ENCODE measurements at places on chromosomes 7 and 10.

GRCh38 chr7:158584407-158584806 is 3.2 kb downstream of the PTPRN2 start:
- no peak for DNase-seq

DNA sequence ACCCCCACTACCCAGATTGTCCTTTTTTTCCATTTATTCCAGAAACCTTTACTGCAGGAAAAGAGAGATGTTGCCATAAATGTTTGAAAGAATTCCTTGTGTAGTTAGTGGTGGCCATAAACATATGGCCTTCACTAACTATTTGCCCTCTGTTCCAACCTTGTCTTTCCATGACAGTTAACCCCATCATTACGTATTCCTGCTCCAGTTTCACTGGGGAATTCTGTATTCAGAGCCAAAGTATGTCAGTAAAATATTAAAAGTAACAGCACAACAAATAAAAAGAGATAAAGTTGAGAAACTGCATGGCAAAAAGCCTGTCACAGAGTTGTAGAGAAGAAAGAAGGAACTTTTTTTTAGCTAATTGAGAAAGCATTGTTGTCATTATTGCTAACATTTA is 261.3 kb downstream of the BICC1 start:
- no peak for DNase-seq

DNA sequence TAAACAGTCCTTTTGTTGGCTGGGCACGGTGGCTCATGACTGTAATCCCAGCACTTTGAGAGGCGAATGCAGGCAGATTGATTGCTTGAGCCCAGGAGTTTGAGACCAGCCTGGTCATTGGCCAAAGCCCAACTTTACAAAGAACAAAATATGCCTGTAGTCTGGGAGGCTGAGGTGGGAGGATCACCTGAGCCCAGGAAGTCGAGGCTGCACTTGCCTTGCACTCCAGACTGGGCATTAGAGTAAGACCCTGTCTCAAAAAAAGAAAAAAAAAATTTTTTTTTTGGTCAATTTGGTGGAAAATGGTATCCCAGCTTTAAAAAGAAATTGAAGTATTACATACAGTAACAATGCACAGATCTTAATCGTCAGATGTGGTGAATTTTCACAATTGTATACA is 4.8 kb downstream of the GLRX3 start:
- no peak for DNase-seq

GRCh38 chr10:109934958-109935793 is 11.9 kb upstream of the XPNPEP1 start:
- no peak for DNase-seq

DNA sequence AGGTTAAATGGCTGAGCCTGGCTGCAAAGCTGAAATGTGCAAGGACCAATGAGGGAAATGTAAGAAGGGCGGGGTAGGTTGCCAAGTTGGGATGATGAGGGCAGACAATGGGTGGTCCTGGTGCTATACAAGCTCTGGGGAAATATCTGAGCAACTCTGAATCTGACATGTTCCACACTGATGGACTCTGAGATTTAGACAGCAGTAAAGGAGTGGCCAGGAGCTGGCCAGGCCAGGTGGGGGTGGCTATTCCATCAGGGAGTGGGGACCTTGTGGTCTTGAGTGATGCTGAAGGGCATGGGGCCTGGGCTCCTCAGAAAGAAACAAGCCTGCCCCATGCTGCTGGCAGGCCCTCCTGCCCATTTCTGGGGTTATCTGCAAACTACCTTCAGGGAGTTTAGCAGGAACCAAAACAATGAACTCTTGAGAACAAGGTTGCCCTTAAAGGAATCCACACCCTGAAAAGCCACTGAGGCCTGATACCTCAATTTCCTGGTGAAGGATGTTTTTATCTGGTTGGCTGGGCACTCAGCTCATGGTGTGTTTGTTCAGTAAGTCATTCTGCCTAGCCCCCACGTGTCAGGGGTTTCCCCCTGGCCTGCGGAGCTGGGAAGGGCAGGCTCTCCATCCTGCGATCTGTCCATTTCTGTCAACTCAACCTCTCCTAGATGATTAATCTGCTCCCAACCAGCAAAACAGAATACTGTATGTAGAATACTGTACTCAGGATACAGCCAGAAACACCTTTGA is 143.3 kb upstream of the TNS3 start:
- DNase-seq, result no peak

DNA sequence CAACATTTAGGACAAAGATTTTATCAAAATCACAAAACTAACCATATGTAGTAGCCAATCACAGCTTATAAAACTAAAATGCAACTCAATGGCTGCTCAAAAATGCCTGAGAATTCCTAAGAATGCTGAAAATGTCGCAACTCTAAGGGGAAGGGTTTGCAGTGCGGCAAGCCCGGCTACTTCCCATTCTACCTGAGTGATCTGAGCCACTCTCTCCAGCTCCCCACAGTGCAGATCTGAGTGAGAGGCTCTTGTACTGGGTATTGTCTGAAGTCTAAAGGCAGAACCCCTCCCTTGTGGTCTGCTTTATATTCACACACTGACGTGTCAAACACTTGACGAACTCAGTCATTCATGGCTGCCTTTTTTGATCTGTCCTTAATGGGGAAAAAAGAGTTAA is 28.9 kb downstream of the RAB11FIP2 start:
- no peak for DNase-seq

DNA sequence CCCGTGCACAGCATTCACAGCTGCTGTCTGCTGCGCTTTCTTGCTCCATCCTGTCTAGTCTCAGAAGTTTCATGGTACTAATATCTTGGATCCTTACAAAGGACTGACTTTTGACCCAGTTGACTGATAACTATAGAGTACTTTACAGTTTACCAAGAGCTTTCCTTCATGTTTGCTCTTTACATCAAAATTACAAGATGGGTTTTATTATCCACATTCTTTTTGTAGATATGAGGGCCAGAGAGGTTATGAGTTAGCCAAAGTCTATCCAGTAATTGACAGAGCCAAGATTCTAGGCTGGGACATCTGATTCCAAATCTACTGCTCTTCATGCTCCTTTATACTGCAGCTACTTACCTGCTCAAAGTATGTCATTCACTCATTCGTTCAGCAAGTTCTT is 218.2 kb downstream of the AUTS2 start:
- no peak for DNase-seq

GRCh38 chr7:92781117-92781720 is 55.2 kb downstream of the CDK6 start:
- DNase-seq, result no peak

DNA sequence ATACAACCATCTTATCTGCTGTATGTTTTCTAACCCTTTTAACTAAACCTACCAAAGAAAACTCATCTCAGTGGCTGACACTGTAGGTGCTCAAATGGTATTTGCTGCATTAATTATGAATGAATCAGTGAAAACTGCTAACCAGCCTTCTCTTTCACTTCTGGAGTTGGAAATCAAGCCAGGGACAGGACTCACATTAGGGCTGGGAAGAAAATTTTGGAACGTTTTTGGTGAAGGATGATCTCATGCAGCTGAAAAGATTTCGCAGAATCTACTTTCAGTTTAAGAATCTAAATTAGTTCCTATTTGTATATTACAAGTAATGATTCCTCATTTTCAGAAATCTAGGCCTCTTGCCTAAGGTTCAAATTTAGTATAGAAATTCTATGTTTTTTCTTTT is 12.9 kb downstream of the MTPN start:
- DNase-seq, result no peak

GRCh38 chr7:118104812-118105441 is 79.0 kb upstream of the LSM8 start:
- DNase-seq, result peak; percentile 8

DNA sequence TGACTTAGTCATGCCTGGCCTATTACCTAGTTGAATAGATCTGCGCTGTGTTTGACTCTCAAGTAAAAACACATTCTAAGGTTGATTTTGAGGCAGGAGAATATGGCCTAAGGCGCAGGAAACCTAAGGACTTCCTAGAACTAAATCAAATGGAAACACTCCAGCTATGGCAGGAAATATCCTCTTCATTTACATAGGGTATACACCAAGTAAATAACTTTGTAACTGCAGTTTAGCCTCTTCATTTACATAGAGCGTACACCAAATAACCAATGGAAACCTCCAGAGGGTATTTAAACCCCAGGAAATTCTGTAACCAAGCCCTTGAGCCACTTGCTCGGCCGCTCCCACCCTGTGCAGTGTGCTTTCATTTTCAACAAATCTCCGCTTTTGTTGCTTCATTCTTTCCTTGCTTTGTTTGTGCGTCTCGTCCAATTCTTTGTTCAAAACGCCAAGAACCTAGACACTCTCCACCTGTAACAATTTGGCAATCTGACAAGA is 35.6 kb upstream of the XRCC2 start:
- no peak for DNase-seq

GRCh38 chr7:935164-935873 is 19.2 kb downstream of the ADAP1 start:
- DNase-seq, result no peak

- DNase-seq, result no peak
These were observed 476.1 kb downstream of the IPMK start for GRCh38 chr10:57791546-57791945.

- DNase-seq, result no peak
These were observed 249.7 kb downstream of the TNS3 start for GRCh38 chr7:47332213-47332612.

DNA sequence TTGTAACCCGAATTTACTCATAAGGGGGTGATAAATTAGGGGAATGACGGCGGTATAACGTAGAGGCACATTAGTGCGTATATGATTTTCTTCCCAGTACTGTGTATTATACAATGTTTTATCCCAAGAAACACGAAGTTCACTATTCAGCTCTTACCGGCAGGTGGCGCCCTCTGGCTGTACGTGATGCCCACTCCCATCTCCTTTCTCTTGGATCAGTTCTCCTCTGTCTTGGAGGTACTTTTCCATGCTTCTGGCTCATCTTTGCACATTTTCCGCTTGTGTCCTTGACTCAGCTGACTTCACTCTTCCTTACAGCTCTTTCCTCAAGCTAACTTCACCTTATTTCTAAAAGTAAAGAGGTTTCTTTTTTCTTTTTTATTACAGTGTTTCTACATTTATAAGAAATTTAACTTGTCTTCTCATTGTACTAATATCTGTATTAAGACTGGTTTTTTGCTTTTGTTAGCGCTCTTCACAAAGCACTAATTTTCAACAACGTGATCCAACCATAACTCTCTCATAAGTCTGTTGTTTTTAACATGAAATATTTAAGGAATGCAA is 21.3 kb downstream of the TMEM176B start:
- DNase-seq, result peak; percentile 79

DNA sequence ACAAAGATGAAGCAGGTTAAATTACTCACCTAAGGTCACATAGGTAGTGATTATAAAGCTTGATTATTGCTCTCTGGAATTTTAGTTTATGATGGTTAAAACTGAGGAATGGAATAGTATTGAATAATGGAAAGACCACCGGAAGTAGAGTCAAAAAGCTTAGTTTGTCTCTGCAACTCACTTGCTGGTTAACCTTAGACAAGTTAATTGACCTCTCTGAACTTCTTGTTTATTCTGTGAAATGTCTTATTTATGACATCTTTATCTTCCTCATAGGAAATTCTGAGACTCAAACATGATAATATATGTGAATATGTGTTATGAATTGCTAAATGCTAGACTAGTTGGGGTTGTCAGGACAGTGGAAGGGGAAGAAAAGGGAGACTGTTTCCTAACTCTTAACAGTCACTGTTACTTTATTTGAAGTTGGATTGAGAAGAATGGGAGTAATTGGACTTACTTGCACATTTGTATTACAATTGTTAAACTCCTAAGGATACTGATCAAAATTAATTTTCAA is 9.6 kb downstream of the DLD start:
- no peak for DNase-seq

GRCh38 chr10:124943301-124944092 is 1.6 kb downstream of the ZRANB1 start:
- no peak for DNase-seq

- no peak for DNase-seq
These were observed 15.4 kb downstream of the TAS2R41 start for GRCh38 chr7:143492799-143493739.

- no peak for DNase-seq
These were observed 71.2 kb downstream of the AOAH start for GRCh38 chr7:36653008-36653662.

DNA sequence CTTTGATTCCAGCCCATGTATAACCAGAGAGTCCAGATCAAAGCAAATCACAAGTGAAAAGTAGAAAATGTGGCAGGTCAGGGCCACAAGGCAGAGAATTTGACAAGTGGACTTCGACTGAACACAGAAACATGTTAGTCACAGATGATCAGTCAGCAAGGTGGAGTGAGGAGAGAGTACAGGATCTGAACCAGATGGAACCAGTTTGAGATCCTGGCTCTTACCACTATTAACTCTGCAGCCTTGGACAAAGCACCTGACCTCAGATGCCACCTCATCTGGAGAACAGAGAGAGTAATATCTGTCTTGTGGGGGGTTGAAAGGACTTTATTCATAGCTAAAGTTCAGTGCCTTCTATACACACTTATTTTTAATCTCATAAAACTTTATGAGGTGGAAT is 4.4 kb downstream of the MRLN start:
- DNase-seq, result no peak

- DNase-seq, result peak; percentile 91
These were observed 59.9 kb upstream of the COBL start for GRCh38 chr7:51376420-51377092.

GRCh38 chr10:97319671-97320479 is 804 bp downstream of the FRAT1 start:
- DNase-seq, result no peak

- no peak for DNase-seq
These were observed 23.2 kb downstream of the TPK1 start for GRCh38 chr7:144812379-144813283.

- DNase-seq, result no peak
These were observed 29.3 kb downstream of the ARL4A start for GRCh38 chr7:12716722-12717121.

DNA sequence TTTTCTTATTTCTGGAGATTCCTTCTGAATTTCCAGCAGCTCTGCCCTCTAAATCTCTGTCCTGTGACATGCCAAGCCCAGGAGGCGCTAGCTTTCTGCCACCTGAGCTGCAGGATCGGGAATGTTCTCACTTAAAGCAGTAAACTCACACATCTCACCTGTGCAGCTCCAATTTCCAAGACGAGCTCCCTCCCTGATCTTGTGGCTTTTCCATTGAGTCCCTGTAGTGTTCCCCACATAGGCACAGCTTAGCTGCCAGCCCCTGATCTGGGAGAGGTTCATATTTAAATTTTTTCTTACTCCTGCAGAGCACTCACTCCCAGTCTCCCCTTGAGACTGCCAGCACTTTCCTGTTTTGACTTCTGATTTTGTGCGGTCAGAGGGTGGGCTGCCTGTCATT is 479.3 kb downstream of the GLRX3 start:
- DNase-seq, result no peak

- DNase-seq, result no peak
These were observed 64.1 kb upstream of the PDZD8 start for GRCh38 chr10:117439243-117439912.

DNA sequence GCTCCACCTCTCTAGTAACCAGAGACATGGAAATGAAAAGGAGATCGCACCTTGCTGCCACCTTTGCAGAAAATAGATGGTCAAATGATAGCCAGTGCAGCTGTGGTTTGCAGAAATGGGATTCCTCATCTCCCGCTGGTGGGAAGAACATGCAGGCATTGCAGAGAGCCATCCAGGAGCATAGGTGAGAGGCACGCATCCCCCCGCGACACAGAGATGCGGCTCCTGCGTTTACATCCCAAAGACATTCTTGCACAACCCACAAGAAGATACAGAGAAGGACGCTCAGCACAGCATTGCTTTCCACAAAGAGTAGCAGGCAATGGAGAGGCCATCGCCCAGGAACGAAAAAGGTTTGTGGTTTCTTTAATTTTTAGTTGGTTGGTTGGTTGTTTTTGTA is 56.2 kb downstream of the OAT start:
- DNase-seq, result no peak
